Karpas-422 (cell line): ENCODE measurements at places on chromosomes 7 and 10. TPM values are rescaled to one million over a fixed set of nuclear protein-coding genes. Genes with fewer than 3 reads are reported as not detected.
A peak's percentile ranks its signal among the peaks of the same experiment; 100 is the strongest.

GRCh38 chr10:22464966-22465629 is 119.8 kb downstream of the SPAG6 start:
- H3K36me3 ChIP-seq, result no peaks in the 10 kb centered on the region
- H3K4me1 ChIP-seq, result peaks cover 30% of the 10 kb centered on the region
- H3K27me3 ChIP-seq, result no peaks in the 10 kb centered on the region
- H3K27ac ChIP-seq, result no peak overlapping the region

GRCh38 chr10:21042536-21042935 is 145.4 kb upstream of the NEBL start:
- H3K27me3 ChIP-seq, result no peaks in the 10 kb centered on the region
- no peak overlapping the region for H3K27ac ChIP-seq
- DNase-seq, result no peak
- no peaks in the 10 kb centered on the region for H3K36me3 ChIP-seq

- no peak for DNase-seq
- no peaks in the 10 kb centered on the region for H3K4me1 ChIP-seq
- H3K27me3 ChIP-seq, result no peaks in the 10 kb centered on the region
- H3K27ac ChIP-seq, result no peak overlapping the region
- H3K4me3 ChIP-seq, result no peak overlapping the region
Measured at GRCh38 chr7:36795451-36796021, 71.2 kb upstream of the AOAH start.

DNA sequence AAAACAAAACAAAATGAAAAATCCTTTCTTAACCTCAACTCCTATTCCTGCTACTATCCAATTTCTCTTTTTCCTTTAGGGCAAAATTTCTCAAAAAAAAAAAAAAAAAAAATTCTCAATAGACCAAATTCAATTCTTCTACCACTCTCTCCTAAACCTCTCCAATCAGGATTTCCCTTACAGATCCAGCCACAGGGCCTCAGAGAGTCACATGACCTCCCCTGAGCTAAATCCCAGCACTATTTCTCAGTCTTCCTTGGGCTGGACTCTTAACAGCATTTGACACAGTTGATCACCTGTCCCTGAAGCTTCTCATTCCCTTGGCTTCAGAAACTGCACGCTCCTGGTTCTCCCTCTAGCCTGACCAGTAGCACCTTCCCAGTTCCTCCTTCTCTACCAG is 4.9 kb downstream of the ZNF12 start:
- peaks cover 83% of the 10 kb centered on the region for H3K36me3 ChIP-seq
- peaks cover 9% of the 10 kb centered on the region for H3K4me1 ChIP-seq
- no peak overlapping the region for H3K4me3 ChIP-seq
- no peak for DNase-seq

DNA sequence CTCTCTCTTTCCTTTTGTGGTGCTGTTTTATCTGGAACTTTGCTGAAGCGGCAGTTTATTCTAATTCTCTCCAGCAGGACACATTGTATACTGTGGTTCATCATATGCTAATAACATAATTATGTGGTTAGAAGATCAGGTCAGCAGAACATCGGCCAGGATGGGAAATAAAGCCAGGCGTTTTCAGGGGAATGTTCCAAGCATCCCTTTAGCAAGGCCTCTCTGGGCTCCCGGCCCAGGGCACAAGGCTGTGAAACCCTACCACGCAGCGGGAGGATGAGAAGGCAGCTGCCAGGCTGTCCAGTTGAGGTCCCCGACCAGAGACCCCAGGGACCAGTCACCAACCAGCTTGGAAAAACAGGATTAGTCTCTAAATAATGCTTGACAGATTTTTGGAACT is 112.2 kb upstream of the GALNT17 start:
- no peaks in the 10 kb centered on the region for H3K4me1 ChIP-seq
- no peak overlapping the region for H3K4me3 ChIP-seq
- no peak overlapping the region for H3K27ac ChIP-seq
- no peak for DNase-seq

DNA sequence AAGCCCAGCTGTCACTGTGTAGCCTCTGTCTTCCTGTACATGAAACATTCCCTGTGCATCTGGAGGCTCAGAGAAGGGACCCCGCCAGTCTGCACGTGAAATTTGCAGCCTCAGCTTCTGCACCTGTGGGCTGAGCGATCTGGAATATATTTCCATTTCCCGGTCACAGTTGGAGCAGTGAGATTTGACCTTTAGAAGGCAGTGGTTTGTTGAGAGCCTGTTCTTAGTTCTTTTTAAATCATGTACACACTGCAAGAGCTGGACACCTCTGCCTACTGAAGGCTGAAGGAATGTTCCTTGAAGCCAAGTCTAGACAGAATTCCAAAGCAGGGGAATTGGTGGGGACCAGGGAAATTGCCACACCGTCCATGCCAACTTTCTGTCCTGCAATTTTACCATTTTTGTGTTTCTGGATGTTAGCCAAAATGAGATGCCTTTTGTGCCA is 706.6 kb downstream of the INHBA start:
- no peaks in the 10 kb centered on the region for H3K27me3 ChIP-seq
- no peak overlapping the region for H3K27ac ChIP-seq
- no peaks in the 10 kb centered on the region for H3K4me1 ChIP-seq
- H3K4me3 ChIP-seq, result no peak overlapping the region
- no peaks in the 10 kb centered on the region for H3K36me3 ChIP-seq

DNA sequence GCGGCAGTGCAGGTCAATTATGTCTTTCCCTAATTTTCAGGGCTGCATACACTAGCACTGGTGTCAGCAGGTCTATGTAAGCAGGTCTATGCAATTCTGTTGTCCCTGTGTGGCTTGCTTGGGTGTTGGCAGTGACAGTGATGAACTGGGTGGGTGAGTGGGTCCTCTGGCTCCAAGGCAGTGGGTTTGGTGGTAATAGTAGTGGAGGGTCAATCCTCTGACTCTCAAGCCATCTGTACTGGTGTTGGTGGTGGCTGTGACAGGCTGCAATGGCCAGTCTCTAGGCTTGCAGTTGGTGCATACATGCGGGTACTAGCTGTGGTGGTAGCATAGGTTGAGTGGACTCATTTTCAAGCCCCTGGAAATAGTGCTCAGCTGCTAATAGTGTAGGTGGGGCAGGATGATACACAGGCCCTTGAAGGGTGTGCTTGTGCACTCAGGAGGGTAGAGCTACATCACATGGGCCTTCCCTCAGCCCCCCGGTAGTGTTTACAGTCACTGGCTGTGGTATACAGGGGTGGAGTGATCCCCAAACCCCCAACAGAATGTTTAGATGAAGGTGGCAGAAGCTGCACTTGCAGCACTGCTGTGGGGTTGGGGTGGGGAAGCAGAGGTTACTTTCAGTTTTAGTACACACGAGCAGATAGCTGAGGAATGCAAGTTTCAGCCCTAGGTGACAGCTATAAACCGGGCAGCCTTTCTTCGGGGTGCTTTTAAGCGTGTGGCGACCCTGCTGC is 331.3 kb downstream of the PCDH15 start:
- H3K4me3 ChIP-seq, result 0 out of 2 replicates have a peak overlapping the region, but pooled peaks have one; percentile 22
- no peak for DNase-seq
- no peak overlapping the region for H3K27ac ChIP-seq

DNA sequence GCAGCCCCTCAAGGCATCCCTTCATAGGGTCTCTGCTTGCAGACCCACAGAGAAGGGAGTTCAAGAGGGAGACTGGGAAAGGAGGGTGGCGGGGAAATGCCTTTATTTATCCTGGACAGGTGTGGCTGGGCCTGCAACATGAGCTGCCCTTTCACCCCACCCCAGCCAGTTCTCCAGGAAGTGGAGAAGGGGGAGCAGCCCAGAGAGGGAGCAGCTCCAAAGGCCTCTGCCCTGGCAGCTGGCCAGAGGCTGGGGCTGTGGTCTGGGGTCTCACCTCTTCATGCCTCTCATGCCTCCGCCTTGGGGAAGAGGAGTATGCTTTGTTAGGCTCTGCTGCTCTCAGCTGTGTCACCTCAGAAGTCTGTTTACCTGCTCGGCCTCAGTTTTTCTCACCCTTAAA is 3.1 kb downstream of the LDB3 start:
- peaks cover 98% of the 10 kb centered on the region for H3K4me1 ChIP-seq
- H3K27me3 ChIP-seq, result no peaks in the 10 kb centered on the region
- H3K4me3 ChIP-seq, result peak overlapping the region; percentile 36; the same call in 1 of the 2 replicates

Gene AKR1C2
- total RNA-seq, result not detected in 2 replicates
